ENCODE measurements at places on chromosomes 11 and 22.
A peak's percentile ranks its signal among the peaks of the same experiment; 100 is the strongest.

DNA sequence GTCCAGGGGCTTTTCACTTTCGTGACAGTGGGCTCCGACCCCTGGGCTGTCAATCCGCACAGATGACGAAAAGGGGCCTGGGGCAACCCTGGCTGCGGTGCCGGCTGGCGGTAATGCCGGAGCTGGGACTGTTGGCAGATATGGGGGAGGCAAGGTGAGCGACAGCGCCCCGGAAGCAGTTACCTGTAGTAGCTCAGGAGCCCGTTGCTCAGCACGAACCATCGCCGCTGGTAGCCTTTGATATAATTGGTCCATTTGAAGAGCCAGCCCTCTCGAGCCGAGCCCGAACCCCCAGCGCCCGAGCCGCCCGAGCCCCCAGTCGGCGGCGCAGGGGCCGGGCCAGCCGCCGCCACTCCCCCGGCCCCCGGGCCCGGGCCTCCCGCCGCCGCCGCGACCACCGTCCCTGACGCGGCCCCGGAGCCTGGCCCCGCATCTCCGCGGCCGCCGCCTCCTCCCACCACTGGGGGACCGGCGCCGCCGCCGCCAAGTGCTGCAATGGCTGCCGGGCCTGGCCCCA lies 396 bp downstream of the OSBP start:
- DNase-seq, result peak; percentile 61

- no peak for DNase-seq
Measured at GRCh38 chr11:28107191-28107749, 686 bp downstream of the KIF18A start.

DNA sequence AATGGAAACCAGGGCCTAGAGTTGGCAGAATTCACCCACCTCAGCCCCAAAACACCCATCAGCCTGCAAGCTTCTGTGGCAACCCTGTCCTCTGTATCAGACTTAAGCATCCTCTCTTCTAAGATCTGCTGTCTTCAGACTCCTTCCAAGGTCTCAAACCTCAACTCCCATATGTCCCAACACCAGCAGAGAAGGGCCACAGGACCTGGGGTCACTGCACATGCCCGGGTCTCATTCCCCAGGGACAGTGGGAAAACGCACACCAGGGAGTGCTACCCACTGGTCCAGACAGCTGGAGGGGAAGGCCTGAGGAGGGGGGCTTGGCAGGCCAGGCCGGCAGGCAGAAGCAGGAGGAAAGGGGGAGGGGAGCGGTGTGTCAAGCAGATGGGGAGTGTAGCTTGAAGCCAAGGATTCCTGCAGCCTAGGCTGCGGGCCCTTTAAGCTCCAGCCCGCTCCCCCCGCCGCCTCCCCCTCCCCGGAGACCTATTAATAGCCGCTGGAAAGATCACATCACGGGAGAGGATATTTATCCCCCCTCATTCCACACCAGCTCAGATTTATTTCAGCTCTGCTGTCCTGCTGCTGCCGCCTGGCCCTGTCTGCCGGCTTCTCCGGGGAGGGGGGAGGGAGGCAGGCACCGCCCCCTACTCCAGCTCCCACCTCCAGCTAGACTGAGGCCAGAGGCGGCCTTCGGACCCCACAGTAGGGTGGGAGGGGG lies 16.7 kb downstream of the BCL9L start:
- DNase-seq, result no peak

DNA sequence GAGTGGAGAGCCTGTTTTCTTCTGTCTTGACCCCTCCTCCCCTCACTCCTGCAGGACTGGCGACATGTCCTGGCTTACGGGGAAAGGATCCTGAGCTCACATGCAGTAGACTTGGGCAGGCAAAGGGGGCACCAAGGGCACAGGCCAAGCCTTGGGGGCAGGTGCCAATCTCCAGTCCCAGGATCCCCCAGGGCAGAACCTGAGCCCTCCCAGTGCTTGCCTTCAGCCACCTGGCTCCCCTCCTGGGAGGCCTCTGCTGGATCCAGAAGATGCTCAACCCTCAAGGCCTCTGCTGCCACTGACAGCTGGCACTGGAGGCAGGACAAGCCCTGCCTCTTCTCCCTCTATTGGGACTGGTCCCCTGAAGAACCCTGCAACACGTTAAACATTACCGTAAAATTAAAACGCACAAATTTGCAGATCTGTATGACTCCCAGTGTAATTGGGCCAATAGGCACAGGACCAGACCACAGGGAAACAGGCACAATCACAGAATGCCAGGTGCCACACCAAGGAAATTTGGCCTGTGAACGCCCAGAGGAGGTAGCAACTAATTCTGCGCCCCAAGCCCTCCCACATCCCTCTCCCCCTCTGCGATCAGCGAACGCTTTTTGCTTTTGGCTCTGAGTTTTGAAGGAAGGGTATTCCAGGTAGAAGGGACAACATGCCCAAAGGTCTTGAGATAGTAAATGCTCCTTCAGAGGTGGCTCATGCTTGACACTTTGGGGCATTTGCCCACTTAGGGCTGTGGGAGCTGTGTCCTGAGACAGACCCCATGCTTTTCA lies 967 bp upstream of the LZTR1 start:
- no peak for DNase-seq

DNA sequence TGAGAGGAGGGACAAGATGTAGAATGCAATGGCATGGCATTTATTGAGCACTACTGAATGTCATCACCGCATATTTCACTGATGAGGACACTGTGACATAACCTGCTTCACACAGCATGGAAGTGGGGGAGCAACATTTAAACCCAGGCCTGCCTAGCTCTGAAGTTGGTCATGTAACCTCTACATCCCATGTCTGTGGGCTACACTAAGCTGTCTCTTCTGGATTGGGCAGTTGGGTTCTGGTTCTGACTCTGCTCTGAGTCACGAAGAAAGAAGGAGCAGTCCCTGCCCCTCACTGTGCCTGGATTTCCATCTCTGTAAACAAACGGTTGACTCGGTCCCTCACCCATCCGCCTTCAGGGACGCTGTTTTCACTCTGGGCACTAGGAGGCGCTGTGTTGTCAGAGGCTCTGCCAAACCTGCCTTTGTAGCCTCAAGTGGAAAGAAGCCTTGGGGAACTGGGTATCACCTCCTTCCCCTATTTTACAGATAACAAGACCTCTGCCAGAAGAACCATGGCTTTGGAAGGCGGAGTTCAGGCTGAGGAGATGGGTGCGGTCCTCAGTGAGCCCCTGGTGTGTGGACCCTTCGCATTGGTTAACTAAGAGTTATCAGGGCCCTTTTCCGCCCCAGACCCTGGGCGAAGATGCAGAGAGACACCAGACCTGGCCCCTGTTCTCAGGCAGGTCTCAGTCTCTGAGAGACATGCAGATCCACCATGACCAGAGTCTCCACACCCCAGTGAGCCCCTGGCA lies 12.7 kb upstream of the ARHGEF17 start:
- DNase-seq, result peak; percentile 68

- no peak for DNase-seq
Measured at GRCh38 chr11:126307706-126308105, 3.8 kb downstream of the DCPS start.

DNA sequence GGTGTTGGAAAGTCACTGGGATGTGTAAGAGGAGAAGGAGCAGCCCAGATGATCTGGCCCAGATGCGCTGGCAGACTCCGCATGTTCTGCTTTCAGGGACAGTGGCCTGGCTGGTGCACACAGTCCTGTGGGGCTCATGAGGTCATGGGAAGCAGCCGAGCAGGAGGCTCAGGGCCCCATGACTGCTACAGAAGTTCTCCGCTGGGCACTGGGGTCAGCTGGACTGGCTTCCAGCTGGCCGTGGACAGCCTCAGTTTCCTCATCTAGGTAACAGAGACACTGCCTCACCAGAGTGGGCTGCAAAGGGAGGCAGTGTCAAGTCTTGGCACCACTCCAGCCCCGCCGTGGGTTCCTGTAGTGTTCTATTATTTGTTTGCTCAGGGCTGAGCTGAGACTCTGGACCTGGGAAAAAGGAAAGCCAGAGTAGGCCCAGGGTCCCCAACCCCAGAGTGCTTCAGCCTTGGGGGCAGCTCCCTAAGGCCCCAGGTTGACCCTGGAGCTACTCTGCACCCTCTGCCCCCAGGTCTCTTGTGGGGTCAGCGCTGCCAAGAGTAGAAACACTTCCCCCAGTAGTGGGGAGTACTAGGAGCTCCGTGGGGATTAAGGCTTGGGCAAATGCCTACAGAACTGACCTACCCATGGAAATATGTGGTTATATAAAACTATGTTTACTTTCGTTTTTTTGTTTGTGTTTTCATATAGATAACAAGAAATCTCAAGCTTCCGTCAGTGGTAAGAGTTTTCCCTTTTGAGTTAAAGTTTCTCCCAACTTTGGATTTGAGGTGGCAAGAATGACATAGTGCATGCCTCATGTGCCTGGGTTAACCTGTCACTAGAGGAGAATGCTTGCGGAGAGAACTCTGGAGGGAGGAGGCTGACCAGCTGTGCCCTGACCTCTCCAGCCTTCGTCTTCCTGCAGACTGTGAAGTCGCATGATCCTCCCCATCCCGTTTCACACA lies 45.3 kb downstream of the MED15 start:
- DNase-seq, result no peak

- no peak for DNase-seq
Measured at GRCh38 chr11:75563978-75564552, 2.0 kb downstream of the SERPINH1 start.

DNA sequence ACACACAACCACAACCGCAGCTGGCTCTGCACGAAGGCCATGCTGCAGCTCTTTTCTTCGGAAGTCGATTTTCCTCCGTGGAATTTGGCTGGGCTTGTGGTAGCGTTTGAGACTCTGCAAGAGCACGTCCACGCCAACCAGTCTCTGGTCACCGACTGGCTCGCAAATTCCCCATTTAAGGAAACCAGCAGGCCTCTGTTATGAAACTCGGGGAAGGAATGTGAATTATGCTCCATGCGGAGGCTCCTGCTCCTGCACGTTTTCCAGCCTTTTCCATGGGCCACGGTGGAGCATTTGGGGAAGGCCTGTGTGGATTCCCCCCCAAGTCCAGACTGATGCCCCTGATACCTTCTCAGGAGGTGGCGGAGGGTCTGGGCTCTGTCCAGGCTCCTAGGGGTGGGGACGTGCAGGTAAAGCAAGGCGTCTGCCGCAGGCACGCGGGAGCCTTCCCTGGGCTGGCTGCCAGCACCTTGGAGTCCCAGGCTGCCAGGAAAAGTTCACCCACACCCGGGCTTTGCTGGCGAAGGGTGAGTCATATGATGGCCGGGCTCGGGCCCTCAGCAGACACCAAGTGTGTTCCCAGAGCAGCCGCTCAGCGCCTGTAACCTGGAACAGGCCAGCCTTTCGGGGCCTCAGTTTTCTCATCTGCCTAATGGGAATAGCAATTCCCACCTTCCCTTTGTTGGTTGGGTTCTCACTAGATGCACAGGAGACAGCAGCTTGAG lies 41.9 kb downstream of the LRP5 start:
- no peak for DNase-seq

- DNase-seq, result peak; percentile 67
Measured at GRCh38 chr22:38353142-38353629, 36.0 kb upstream of the CSNK1E start.

GRCh38 chr22:50531546-50531961 lies 1.7 kb upstream of the TYMP start:
- DNase-seq, result peak; percentile 51

- DNase-seq, result no peak
Measured at GRCh38 chr22:39422101-39422500, 22.5 kb downstream of the TAB1 start.

- DNase-seq, result no peak
Measured at GRCh38 chr22:35037089-35037488, 28.9 kb upstream of the ISX start.

GRCh38 chr11:59778122-59778521 lies 22.9 kb downstream of the STX3 start:
- no peak for DNase-seq

DNA sequence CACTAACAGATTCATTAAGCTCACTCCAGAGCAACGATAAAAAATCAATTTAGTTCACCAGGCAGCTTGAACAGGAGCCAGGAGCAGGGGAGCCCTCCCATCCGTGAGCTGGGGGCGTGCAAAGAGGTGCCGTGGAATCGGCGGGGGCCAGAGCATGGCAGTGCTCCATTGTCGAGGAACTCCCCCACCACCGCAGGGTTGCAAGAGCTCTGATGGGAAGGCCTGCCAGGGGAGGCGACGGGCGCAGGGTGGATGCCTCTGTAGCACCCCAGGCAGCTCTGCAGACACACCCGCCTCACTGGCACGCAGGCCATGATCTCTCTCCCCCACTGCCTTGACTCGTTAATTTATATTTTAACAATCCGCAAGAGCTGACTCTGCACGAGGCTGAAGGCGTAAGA lies 433.2 kb downstream of the MIAT start:
- DNase-seq, result no peak

DNA sequence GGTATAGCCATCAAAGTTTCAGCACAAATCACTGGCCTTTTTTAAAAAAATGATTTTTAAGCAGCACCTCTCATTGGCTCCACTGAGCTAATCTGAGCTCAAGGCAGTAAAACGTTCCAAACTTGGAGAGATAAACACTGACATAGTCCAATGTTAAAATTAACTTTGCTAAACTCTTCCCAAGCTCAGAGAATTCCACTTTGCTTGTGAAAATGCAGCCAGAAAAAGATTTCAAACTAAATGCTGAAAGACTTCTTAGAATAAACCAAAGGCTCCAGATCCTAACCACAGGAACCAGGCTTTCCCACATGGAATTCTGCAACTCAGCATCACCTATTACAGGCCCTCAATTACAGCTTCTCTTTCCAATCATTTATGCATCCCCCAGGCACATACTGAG lies 84.7 kb upstream of the GDPD4 start:
- DNase-seq, result no peak

DNA sequence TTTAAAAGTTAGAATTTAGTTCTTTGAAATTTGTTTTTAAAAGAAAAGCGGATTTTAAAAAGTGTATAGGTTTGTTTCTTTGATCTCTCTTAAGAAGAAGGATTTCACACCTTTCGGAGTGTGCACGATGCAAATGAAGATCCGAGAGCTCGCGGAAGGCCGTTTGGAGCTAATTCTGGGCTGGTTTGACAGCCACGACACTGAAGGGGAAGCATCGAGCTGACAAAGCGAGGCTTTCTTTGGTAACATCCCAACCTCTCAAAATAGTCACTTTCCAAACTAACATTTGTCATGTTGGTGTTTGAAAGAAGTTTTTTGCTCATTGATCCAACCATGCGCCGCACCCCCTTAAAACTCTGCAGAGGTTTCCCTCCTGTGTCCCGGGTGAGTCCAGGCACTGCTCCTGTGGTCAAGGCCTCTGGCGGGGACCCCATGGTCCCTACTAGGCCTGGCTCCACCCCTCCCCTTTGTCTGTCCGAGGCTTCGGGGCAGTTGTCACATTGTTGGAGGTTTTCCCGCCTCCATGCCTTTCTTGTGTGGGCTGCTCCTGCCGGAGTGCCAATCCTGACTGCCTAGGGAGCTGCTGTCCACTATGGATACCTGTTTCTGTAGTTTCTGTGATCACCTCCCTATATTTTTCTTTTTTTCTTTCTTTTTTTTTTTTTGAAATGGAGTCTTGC lies 39.7 kb downstream of the MPPED1 start:
- no peak for DNase-seq

GRCh38 chr11:47186700-47187695 lies 764 bp upstream of the PACSIN3 start:
- DNase-seq, result no peak

- DNase-seq, result no peak
Measured at GRCh38 chr11:65439331-65440181, 17.0 kb downstream of the NEAT1 start.

- DNase-seq, result no peak
Measured at GRCh38 chr22:40797427-40797826, 21.7 kb downstream of the SLC25A17 start.

- DNase-seq, result no peak
Measured at GRCh38 chr11:37109286-37109585, 511.2 kb upstream of the RAG2 start.

GRCh38 chr11:103871923-103872551 lies 164.4 kb upstream of the DDI1 start:
- no peak for DNase-seq

GRCh38 chr11:104060820-104061219 lies 24.4 kb downstream of the DDI1 start:
- no peak for DNase-seq

All from T-helper 9 cell (primary cell).